ENCODE measurements at places on chromosomes 6 and 20. TPM values are rescaled to one million over a fixed set of nuclear protein-coding genes. Genes with fewer than 3 reads are reported as not detected.
A peak's percentile ranks its signal among the peaks of the same experiment; 100 is the strongest.

DNA sequence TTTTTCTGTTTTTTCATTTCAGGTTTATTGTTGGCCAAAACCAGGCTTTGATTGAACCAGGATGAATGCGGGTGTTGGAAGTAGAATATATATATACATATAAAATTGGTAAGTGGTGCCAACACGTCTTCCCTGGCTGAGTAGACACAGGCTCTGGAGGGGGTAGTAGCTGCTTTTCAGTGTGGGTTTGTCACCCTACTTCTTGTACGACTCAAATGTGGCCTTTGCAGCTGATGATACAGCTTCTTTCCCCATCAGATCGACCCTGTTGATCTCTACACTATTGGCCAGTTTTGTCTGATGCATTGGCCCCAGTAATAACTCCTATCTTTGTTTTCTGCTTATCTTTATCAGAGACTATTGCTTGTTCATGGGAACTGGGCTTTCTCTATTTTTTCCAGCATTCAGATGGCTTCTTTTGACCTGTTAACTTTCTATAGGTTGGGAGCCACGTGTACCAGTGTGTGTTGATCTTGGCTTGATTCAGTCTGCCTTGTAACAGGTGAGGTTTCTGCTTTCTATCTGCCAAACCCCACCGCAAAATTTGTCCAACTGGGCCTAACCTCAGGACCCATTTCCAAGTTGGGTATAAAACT is 2.7 kb upstream of the ZNFX1 start:
- no peak for DNase-seq

DNA sequence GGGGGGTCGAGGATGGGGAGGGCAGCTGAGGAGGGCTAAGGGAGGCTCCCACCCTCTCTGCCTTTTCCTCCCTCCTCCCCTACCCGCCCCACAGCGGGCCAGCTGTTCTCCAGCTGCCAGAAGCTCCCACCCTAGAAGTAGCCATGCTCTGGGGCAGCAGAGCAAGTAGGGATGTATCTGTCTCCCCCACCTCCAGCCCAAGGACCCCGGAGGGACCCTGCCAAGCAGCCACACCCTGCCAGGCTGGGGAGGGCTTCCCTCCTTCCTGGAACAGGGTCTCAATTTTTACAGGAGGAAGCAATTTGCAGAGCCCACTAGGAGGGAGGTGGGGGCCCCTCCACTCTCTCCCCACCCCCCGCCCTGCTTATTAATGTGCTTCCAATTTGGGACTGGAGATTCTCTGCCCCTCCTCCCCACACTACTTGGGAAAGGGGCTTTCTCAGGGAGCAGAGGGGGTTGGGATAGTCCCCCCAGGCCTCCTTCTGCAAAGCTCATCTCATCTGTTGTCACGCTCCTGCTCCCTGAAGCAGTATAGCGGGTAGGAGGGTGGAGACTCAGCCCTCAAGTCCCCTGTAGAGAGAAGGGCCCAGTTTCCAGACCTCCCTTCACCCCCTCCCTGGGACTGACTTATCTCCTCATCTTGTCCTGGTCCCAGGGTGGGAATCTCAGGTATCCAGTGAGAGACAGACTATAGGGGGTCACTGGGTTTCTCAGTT is 4.5 kb downstream of the TEAD3 start:
- no peak for DNase-seq

DNA sequence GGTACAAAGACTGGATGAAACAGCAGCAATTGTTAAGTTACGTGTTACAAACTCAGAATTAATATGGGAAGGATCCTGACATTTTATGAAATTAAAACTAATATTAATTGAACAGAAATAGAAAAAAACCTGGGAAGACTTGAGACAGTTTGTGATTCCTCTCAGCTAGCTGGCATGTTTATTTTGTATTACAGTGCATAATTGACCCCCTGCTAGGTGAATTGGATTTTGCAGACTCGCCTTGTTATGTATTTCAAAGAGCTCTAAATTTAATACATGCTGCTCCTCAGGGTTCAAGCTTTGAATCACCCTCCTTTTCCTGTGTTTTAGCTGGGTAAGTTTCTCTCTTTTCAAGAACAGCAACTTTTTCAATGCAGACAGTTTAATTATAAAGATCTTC is 339.4 kb downstream of the PLCB1 start:
- DNase-seq: no peak

DNA sequence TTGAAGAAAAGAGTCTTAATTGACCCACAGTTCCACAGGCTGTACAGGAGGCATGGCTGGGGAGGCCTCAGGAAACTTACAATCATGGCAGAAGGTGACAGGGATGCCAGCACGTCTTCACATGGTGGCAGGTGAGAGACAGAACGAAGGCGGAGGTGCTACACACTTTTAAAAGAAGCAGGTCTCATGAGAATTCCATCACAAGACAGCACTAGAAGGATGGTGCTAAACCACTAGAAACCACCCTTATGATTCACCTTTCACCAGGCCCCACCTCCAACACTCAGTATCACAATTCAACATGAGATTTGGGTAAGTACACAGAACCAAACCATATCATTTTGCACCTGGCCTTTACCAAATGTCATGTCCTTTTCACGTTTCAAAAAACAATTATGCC is 20.9 kb downstream of the TAGAP start:
- no peak for DNase-seq

DNA sequence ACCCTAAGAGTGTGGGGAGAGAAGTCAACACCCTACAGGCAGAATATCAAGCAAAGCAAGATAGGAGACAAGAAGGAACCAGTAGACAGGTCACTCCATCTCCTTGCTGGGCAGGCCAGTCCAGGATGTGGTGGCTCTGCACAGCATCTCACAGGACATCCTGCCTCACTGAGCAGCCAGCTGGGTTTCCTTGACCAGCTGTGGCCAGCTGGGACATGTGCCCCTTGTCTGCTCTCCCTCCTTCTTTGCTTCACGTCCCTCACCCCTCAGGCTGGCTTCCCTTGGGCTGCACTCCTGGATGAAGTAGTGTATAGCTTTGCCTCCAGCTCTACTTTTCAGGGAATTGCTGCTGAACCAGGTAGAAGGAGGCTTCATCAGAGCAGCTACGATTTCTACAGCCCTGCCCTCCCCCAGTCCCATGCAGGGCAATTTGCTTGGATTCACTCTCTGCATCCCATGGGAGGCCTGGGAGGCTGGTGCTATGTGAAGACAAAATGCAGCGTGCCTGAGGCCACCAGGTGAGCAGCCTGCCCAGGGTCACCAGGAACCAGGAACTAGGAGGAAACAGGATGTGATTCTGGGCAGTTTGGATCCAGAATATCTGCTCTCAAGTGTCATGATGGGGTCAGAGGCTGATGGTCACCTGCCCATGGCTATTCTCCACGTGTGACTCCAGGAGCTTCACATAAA is 110.0 kb upstream of the PMEPA1 start:
- no peak for DNase-seq

GRCh38 chr6:104326173-104327001 is 533.3 kb downstream of the HACE1 start:
- no peak for DNase-seq

- no peak for DNase-seq
These were observed 37.6 kb downstream of the SULF2 start for GRCh38 chr20:47747669-47748031.

GRCh38 chr20:57630061-57630460 is 9.8 kb upstream of the ZBP1 start:
- no peak for DNase-seq

GRCh38 chr6:47603995-47604394 is 94.4 kb upstream of the ADGRF4 start:
- DNase-seq: no peak

- peak; percentile 66 for DNase-seq
These were observed 19.2 kb downstream of the FKBP1A start for GRCh38 chr20:1373614-1374013.

GRCh38 chr6:133726188-133726587 is 162.7 kb upstream of the TCF21 start:
- DNase-seq: no peak

- no peak for DNase-seq
These were observed 252.0 kb upstream of the JAG1 start for GRCh38 chr20:10925767-10926166.

DNA sequence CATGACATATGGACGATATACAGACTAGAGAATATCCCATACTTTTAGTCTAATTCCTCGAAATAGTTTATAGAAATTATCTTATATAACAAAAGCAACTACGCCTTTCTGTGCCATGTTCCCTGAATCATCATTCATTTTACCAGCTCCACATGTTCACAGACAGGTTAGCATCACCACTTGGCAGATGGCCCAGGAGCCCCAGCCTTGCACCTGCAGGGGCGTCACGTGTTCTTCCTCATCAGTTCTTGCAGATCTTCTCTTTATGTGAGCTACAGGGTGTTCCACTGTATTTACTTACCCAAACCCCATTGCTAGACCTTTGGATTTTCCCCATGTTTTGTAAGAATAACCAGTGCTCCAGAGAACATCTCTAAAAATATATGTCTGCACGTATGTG is 12.6 kb upstream of the BNIP5 start:
- no peak for DNase-seq

DNA sequence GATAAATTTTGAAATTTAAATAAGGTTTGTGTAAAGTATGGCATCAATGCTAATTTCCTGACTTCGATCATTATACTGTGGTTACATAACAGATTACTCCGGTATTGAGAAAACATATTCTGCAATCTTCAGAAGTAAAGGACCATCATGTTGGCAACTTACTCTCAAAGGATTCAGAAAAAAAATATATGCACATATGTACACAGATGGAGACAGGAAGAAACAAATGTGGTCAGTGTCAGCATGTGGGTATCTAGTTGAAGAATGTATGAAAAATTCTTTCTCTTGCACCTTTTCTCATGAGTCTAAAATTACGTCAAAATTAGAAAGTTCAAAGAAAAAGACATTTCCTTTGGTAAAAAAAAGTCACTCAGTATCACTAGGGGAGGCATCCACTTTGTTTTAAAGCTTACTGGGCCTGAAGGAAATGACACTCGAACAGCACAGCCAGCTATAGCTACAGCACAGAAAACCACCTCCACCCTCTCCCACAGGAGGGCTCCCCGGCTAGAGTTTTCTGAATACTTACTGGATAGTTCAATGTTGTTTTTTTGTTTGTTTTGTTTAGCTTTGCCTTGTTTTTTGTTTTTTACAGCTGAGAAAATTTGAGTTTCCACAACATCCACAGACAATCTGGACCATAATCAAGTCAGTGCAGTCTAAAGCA is 317.2 kb upstream of the AGPAT4 start:
- no peak for DNase-seq

GRCh38 chr20:44800391-44801046 is 9.8 kb downstream of the RIMS4 start:
- no peak for DNase-seq

- no peak for DNase-seq
These were observed 246.3 kb upstream of the RNF24 start for GRCh38 chr20:4261333-4262284.

DNA sequence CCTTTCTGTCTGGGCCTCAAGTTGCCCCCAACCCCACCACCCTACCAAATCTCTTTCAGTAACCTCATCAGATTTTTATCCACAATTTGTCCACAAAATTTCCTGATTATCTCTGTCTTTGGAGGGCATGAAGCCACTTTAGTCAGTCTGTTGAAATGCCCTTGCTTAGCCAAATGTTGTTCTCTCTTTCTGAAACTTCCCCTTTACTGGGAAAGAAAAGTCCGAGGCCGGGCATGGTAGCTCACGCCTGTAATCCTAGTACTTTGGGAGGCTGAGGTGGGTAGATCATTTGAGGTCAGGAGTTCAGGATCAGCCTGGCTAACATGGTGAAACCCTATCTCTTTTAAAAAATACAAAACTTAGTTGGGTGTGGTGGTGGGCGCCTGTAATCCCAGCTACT is 33.8 kb downstream of the TOMM6 start:
- DNase-seq: no peak

DNA sequence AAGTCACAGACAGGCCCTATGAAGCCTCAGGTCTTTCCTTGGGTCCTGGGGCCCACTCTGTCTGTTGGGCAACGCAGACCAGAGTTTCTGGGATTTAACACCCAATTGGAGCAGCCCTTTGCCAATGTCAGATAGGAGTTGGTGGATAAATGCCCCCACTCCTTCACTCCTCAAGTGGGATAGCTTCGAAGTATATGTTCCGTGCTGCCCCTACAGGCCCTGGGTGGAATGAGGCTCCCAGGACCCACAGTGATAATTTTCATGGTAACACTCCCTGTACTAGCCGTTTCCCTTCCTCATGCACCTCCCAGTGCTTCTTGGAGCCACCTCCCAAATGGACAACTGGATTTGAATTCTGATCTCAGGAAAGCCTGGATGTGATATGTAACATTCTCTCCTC is 145.4 kb downstream of the FOXA2 start:
- DNase-seq: no peak

- DNase-seq: no peak
These were observed 191.1 kb upstream of the CCN2 start for GRCh38 chr6:132142308-132142707.

GRCh38 chr6:26022132-26022472 is 59.5 kb downstream of the TRIM38 start:
- DNase-seq: no peak

GRCh38 chr20:55186228-55186627 is 710.8 kb downstream of the DOK5 start:
- DNase-seq: no peak

DNA sequence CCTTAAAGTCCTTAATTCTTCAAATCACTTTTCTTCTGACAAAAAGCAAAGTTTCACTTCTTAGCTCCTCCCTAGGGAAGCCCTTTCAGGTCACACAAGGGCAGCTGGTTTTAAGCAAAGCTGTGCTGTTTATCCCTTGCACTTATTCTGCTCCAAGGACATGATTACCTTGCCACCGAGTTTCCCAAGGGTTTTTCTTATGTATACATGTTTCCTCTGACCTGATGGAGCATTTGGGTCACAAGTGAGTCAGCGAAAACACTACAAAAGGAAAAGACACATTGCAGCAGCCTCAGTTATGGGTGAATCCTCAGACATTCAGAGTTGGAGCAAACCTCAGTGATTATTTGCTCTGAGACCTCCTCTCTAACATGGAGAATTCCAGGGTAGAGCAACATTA is 26.6 kb upstream of the ILRUN start:
- no peak for DNase-seq

GRCh38 chr20:19992996-19993908 is 23.9 kb upstream of the NAA20 start:
- no peak for DNase-seq

DNA sequence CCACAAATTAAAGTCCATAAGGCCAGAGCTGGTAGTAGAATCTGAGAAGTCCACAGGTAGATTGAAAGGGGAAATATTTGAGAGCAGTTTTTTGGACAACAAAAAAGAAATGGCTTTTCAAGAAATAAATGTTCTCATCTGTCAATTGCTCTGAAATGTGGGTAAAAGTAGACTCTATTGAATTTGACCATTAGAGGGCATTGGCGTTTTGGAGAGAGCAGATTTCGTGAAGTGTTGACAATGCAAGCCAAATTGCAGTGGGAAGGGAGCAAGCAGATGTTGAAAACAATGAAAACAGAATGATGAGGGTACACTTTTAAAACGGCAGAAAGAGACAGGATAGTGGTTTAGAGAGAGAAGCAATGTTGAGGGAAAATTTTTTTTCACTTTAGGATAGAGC is 149.1 kb upstream of the FAM83B start:
- no peak for DNase-seq

DDAH2 gene
- total RNA-seq: 119 TPM

SPO11 gene
- total RNA-seq: not detected

DHX35 gene
- total RNA-seq: 31.7 TPM

ANGPT4 gene
- under 0.01 TPM for total RNA-seq

DSP gene
- total RNA-seq: 6.5 TPM

C4A gene
- 31.6 TPM for total RNA-seq

MTFR2 gene
- 1.7 TPM for total RNA-seq

OXT gene
- not detected for total RNA-seq

IMPG1 gene
- total RNA-seq: not detected

RGS17 gene
- total RNA-seq: 0.34 TPM

LGSN gene
- total RNA-seq: not detected

MYB gene
- 0.42 TPM for total RNA-seq
